Suppressor macrophage (primary cell): ENCODE measurements at places on chromosomes 3 and 15.

- no peak for DNase-seq
Observed at GRCh38 chr3:110521019-110521418, 550.6 kb upstream of the NECTIN3 start.

DNA sequence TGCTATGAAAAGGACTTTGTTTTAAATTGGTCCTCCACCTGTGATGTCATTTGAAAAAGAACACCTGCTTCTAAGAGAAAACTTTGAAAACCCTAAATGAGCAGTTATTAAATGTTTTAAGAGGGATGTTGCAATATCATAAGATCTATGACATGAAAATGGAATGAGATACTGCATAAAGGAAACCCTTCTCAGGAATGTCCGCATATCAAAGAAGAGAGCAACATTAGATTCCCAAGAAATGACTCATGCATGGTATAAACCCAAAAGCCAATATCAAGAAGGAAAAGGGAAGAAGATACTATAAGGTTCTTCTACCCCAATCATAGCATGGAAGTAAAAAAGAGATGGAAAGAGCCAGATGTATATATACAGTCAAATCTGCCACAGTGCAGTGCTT, 627.5 kb upstream of the LMCD1 start:
- DNase-seq = no peak

DNA sequence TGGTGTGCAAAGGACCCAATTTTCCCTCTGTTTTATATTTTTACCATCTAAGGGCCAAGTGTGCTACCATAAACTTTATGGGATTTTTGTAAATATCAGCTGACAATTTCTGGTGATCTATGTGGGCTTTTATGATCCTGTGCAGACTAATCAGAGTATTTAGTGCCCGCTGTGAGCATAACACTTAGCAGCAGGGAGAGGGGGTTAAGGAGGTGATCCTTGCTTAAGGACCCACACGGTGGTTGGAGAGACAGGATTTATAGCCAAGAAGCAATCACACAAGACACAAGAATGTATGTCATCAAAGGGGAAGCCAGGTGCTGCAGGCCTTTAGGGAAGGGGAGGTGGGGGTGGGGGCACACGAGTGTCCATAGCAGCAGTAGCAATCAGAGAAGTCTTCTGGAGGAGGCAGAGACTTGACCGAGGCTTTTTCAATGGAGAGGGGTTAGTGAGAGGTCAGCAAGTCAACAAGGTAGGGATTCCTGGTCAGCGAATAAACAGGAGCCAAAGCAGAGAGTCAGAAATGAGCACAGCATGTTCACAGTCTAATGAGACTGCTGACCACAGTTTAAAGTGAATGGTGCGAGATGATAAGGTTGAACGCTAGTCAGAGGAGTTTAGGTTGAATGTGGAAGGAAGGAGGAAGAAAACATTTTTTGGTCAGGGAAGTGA, 4.5 kb upstream of the CACNA1D start:
- no peak for DNase-seq

DNA sequence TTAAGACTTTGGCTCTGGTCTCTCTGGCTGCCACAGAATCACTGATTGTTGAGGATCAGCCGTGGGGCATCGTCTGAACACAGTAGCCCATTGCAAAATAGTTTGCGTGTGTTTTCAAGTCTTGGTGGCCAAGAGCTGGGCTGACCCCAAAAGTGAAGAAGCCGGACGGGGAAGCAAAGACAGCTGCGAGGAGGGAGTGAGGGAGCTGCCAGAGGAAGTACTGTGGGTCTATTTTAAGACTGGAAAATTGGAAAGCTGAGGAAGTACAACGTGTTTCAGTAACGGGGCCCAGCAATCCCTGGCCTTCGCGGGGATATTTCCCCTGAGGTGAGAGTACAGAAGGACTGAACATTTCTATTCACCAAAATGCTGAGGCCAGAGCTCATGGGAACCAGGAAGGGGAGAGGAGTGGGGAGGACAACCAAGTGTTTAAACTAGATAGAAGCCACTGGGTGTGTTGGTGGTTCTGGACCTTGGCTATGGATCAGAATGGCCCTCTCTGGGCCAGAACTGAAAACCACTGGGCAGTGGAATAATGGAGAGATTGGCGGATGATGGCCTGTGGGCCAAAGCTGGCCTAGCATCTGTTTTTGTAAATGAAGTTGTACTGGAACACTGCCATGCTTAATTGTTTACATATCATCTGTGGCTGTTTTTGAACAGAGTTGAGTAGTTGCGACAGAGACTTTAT, 34.1 kb upstream of the LIMD1 start:
- peak; percentile 81 for DNase-seq

DNA sequence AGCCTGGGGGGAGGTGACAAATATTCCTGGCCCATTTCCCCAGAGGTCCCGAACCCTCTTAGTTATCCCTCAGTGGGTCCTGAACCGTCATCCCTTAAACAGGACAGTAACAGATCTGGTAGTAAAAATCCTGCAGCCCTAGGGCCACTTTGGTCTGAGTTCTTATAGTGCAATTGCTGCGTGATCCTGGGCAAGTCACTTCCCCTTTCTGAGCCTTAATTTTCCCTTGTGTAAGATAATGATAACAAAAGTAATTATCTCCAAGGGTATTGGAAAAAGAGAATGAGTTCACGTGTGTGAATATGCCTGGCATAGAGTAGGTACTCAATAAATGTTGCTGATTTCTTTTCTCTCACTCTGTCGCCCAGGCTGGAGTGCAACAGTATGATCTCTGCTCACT, 2.9 kb upstream of the JAGN1 start:
- peak; percentile 36 for DNase-seq

DNA sequence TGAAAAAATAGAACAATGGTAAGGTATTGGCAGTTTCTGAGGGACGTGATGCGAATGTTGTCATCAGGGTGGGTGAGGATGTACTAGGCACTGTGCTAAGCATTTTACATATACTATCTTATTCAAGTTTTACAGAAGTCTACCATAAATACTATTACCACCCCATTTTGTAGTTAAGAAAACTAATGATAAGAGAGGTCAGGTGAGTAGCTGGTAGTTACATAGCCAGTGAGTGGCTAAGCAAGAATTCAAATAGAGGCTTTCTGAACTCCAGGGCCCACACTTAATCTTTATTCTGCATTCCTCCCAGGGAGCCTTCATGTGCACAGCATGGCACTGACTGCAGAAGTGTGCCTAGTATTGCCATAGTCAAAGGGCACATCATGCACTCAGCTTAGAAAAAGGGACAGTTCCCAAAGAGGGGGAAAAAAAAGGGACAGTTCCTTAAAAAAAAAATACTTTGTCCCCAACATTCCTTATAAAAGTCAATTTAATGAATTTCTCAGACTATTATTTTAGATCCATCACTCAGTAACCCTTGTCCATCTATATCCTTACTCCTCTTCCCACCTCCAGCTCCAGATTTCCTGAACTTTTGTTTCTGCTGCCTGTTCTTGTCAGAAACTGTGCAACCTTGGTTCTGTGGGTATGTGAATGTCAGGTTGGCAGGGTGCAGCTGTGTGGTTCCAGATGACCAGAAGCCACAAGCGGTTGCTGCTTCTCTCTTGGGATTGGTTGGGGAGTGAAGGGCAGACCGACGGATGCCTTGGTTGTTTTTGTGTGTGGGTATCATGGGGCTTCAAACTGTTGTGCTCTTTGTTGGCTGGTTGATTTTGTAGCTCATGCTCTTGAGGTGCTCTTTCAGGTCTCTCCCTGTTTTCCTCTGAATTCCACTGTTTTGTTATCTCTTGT, 8.3 kb downstream of the MAPKBP1 start:
- DNase-seq = no peak

- peak; percentile 43 for DNase-seq
Observed at GRCh38 chr15:90945091-90945490, 9.6 kb upstream of the RCCD1 start.

DNA sequence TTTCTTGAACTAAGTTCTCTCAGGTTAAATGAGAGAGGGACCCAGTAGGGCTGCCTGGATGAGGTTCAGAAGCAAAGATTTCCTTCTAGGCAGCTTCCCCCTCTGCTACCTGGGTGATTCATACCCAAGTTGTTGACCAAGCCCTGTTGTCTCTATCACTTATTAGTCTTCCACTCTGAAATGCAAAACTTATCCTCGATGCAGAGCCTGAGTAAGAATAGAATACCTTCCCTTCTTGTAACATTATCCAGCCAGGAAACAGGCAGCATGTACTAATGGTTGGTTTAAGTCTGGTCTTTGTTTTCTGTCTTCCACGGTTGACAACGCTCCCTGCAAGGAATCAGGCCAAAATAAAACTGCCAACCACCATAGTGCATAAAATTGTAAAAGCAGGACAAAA, 377.3 kb downstream of the MECOM start:
- no peak for DNase-seq

DNA sequence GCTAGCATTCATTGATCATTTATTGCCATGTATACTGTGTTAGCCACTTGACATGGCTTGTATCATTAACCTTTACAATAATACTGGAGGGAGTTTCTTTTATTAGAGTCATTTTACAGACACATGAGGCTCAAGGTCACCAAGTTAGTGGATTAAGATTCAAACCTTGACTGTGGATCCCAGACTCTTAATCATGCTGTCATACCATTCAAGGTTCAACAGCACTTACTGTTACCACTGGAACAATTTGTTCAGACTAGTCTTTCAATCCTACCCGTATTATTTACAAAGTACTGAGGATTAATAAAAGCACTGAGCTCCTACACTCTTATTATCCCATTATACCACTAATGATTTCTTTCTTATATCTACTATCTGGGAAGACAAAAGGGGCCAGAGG, 1.2 kb downstream of the COX17 start:
- no peak for DNase-seq

GRCh38 chr3:144770915-144771351, 799.3 kb downstream of the DIPK2A start:
- peak; percentile 51 for DNase-seq

DNA sequence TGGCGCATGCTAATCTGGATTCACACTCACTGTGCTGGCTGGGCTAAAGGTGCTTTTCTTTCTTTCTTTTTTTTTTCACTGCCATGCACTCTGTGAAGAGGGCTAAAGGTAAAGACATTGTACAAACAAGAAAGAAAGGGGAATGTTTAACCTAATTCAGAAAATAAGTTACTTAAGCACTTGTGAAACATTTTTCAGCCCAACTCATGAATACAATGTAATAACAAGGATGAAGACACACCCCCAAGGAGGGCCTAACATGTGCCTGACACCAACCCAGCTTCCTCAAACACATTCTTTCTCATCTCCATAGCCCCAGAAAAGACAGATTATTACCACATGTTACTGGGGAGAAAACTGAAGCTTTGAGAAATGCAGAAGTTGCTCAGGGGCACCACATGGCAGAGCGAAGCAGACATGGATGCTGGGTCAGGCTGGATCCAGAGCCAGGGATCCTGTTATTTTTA, 5.7 kb downstream of the STIMATE start:
- DNase-seq = peak; percentile 94

DNA sequence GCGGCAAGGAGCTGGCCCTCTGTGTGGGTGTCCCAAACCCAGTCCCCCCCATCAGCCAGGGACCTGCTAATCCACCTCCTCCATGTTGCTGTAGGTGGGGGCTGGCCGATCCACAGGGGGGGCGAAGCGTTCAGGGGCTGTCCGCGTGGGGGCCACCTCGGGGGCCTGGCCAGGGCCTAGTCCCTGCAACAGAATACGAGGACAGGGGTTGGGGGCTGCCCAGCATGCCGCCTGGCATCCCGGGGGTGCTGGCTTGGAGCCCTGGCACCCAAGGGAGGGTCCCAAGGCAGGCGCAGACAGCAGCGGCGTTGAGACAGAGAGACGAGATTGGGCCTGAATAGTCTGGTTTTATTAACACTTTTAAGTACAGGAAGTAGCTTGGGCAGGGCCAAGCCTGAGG, 3.8 kb upstream of the QARS1 start:
- DNase-seq = no peak

- peak; percentile 62 for DNase-seq
Observed at GRCh38 chr15:88610701-88611231, 10.4 kb upstream of the AEN start.

DNA sequence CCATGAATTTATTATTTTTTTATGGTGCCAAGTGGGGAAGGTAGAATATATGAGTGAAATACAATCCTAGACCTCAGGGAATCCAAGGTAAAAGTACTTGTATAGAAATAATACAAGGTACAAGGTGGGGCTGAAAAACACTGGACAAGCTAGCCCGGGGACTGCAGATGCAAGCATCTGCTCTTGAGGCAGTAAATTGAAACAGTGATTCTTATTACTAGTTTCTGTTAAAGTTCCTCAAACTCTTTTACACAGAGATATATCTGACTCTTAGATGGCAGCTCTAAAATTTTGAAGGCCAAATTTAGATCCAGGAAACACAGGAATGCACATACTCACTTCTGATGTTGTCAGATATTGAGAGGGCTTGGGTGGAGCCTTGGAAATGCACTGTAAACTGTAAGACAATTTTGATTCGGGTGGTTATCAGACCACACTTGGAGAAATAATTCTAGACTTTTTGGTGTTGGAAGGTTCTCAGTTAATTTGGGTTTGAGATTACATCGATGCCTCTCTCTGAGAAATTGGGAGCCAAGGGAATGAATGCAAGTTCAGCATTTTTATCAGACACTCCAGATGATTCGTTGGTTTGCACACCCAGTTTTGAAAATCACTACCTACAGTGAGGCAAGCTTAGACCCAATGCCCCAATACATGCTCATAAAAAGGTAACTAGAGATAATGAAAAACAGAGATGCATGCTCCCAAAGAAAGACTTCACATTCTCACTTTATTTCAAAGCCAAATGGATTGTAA, 7.3 kb downstream of the TP63 start:
- no peak for DNase-seq

- no peak for DNase-seq
Observed at GRCh38 chr3:152151216-152151876, 117.4 kb upstream of the MBNL1 start.

GRCh38 chr3:84974347-84974746, 15.6 kb downstream of the CADM2 start:
- DNase-seq = no peak
